ENCODE measurements at places on chromosomes 2 and 18. TPM values are rescaled to one million over a fixed set of nuclear protein-coding genes. Genes with fewer than 3 reads are reported as not detected.

GRCh38 chr18:34844732-34845459 lies 134.8 kb downstream of the DTNA start:
- H3K27me3 ChIP-seq, result no peaks in the 10 kb centered on the region
- H3K4me3 ChIP-seq, result no peak overlapping the region
- H3K4me1 ChIP-seq, result no peaks in the 10 kb centered on the region
- H3K36me3 ChIP-seq, result no peaks in the 10 kb centered on the region

- H3K4me1 ChIP-seq, result no peaks in the 10 kb centered on the region
- H3K36me3 ChIP-seq, result no peaks in the 10 kb centered on the region
- no peak overlapping the region for H3K4me3 ChIP-seq
- no peaks in the 10 kb centered on the region for H3K27me3 ChIP-seq
Measured at GRCh38 chr2:158181171-158181570, 79.5 kb downstream of the UPP2 start.

DNA sequence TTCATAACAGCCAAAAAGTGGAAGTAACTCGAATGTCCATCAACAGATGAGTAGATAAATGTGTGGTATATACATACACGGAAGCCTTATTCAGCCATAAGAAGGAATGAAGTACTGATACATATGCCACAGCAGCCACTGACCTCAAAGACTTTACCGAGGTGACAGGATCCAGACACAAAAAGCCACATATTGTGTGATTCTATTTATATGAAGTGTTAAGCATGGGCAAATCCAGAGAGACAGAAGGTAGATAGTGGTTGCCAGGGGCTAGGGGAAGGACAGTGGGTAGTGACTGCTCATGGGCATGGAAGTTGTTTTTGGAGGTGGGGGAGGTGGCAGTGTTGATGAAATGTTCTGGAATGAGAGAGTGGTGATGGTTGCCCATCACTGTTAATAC lies 33.9 kb downstream of the ZAP70 start:
- no peaks in the 10 kb centered on the region for H3K36me3 ChIP-seq
- H3K27ac ChIP-seq, result no peak overlapping the region
- no peak for DNase-seq

DNA sequence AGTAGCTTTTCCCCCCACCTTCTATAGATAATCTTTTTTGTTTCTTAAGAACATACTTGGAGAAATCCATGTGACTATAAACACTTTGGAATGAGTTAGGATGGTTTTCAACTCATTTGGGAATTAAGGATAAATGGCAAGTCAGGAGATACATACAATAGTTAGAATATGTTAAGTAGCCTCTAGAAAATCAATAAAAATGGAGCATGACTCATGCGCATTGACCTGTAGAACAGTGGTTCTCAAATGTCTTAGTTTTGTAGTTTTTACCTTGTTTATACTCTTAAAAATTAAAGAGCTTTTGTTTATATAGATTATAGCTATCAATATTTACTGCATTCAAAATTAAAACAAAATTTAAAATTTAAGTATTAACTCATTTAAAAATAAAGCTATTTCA lies 24.7 kb downstream of the NUP35 start:
- DNase-seq, result no peak
- no peak overlapping the region for H3K27ac ChIP-seq
- H3K27me3 ChIP-seq, result no peaks in the 10 kb centered on the region
- H3K4me3 ChIP-seq, result no peak overlapping the region
- peaks cover 2% of the 10 kb centered on the region for H3K36me3 ChIP-seq
- H3K4me1 ChIP-seq, result no peaks in the 10 kb centered on the region

DNA sequence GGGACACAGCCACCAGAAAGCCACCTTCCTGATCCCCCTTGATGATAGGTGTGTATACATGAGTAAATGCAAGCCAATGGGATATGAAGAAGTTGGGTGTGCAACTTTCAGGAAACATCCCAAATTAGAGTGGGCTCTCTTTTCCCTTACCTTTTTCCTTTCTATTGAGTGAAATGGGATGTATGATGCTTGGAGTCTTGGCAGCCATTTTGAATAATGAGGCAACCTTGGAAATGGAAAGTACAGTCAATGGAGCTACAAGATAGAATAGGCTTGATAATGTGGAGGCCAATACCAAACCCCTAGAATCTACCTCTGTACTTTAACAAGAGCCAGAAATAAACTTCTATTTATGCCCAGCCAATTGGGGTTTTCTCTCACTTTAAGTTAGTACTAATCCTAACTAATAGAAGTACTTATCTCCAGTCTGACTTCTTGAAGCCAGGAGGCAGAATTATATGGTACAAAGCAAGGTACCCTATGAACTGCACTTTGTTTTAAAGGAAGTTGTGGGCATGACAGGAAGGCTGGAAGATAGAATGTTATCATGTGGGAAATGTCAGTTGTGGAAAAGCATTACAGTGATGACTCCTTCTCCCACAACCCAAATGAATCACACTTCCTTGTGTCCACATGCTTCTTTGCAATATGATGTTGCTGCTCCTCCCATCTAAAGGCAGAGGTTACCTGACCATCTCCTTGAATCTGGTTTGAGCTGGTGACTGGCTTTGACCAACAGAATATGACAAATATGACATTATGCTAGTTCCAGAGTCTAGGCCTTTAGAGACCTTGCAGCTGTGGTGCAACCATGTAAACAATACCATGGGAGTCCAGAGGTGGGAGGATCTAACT lies 12.9 kb upstream of the NABP1 start:
- no peaks in the 10 kb centered on the region for H3K36me3 ChIP-seq
- H3K27me3 ChIP-seq, result no peaks in the 10 kb centered on the region
- DNase-seq, result no peak
- no peak overlapping the region for H3K27ac ChIP-seq
- no peak overlapping the region for H3K4me3 ChIP-seq
- no peaks in the 10 kb centered on the region for H3K4me1 ChIP-seq

DNA sequence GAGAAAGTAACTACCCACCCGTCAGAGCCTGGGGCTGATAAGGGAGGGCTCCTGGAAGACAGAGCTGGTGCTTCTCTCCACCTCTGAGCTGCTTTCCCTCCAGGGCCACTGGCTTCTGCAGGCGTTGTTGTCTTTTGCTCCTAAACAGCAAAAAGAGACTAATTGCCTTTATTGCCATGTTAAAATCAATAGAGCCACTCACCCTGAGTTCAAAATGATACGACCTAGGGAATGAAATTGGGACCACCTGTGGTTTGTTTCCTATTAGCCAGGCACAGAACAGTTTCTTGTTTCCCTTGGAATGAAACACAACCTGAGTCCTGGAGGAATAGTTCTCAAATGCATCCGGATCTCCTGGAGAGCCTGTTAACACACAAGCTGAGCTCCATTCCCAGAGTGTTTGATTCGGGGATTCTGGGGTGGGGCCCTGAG lies 45.8 kb downstream of the TCF7L1 start:
- H3K27me3 ChIP-seq, result no peaks in the 10 kb centered on the region
- peaks cover 53% of the 10 kb centered on the region for H3K4me1 ChIP-seq
- no peak for DNase-seq
- no peaks in the 10 kb centered on the region for H3K36me3 ChIP-seq
- no peak overlapping the region for H3K4me3 ChIP-seq
- H3K27ac ChIP-seq, result no peak overlapping the region

- no peaks in the 10 kb centered on the region for H3K36me3 ChIP-seq
- H3K4me3 ChIP-seq, result no peak overlapping the region
- peaks cover 4% of the 10 kb centered on the region for H3K4me1 ChIP-seq
- no peaks in the 10 kb centered on the region for H3K27me3 ChIP-seq
Measured at GRCh38 chr2:68377137-68377780, 12.2 kb downstream of the PLEK start.

DNA sequence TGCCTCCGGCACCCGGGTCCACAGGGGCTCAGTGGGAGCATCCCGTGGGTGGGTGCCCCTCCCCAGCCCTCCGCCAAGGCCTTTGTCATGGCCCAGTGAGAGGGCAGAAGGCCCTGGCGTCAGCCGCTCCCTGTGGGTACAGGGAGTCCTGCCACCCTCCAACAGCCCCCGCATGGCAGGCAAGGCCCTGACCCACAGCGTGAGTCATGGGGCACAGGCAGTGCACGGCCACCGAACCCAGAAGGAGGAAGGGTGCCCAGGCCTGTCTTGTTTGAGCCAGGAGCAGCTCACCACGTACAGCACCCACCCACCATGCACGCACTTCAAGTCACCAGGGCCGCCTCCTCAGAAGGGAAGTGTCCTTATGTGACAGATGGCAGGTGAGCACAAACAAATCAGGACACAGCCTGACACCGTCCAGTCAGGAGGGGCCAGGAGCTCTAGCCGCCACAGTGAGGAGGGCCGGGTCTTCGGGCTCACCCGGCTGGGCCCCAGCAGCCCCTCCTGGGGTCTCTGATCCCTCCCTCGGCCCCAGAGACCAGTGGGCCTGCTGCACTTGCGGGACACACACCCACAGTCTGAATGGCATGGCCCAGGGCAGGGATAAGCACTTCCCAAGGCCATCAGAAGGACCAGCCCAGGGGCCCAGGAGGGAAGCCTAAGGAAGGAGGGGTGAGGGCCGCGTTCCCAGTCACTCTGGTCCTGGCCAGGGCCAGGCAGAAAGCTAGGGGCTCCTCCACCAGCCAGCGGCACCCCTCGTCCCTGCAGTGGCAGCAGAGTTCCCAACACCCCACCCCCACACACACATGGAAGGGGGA lies 25.8 kb downstream of the BIN1 start:
- DNase-seq, result peak; percentile 82
- peak overlapping the region; percentile 22 for H3K4me3 ChIP-seq
- H3K27ac ChIP-seq, result peak overlapping the region; percentile 16
- peaks cover 62% of the 10 kb centered on the region for H3K4me1 ChIP-seq
- H3K36me3 ChIP-seq, result no peaks in the 10 kb centered on the region
- H3K27me3 ChIP-seq, result no peaks in the 10 kb centered on the region

GRCh38 chr2:187263675-187264560 lies 184.1 kb downstream of the CALCRL start:
- no peaks in the 10 kb centered on the region for H3K36me3 ChIP-seq
- H3K27me3 ChIP-seq, result no peaks in the 10 kb centered on the region
- H3K27ac ChIP-seq, result no peak overlapping the region
- DNase-seq, result no peak

DNA sequence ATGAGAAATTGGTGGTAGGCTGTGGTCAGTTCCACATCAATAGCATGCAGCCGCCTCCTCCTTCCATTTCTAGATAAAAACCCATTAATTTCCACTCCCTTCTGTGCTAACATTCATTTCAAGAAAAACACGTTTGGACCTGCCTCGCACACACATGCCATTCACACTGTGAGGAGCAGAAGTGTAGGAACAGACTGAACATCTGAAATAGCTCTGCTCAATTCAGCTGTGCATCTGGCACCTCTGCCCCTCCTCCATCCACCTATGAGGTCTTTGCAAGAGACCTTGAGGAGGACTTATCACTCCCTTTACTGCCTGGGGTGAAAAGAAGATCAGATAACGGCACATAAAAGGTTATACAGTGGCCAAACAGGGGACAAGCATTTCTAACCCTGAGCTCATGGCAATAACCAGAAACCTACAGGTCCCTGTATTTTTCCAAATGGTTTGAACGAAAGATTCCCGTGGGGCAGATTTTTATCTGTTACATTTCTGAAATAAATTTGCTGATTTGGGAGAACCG lies 30.8 kb upstream of the LRP2 start:
- H3K27ac ChIP-seq, result no peak overlapping the region
- H3K27me3 ChIP-seq, result no peaks in the 10 kb centered on the region
- DNase-seq, result no peak
- no peaks in the 10 kb centered on the region for H3K4me1 ChIP-seq
- no peaks in the 10 kb centered on the region for H3K36me3 ChIP-seq

GRCh38 chr2:12949406-12949805 lies 232.7 kb downstream of the TRIB2 start:
- H3K36me3 ChIP-seq, result no peaks in the 10 kb centered on the region
- H3K27me3 ChIP-seq, result no peaks in the 10 kb centered on the region
- H3K4me3 ChIP-seq, result no peak overlapping the region
- DNase-seq, result no peak
- H3K4me1 ChIP-seq, result no peaks in the 10 kb centered on the region

DNA sequence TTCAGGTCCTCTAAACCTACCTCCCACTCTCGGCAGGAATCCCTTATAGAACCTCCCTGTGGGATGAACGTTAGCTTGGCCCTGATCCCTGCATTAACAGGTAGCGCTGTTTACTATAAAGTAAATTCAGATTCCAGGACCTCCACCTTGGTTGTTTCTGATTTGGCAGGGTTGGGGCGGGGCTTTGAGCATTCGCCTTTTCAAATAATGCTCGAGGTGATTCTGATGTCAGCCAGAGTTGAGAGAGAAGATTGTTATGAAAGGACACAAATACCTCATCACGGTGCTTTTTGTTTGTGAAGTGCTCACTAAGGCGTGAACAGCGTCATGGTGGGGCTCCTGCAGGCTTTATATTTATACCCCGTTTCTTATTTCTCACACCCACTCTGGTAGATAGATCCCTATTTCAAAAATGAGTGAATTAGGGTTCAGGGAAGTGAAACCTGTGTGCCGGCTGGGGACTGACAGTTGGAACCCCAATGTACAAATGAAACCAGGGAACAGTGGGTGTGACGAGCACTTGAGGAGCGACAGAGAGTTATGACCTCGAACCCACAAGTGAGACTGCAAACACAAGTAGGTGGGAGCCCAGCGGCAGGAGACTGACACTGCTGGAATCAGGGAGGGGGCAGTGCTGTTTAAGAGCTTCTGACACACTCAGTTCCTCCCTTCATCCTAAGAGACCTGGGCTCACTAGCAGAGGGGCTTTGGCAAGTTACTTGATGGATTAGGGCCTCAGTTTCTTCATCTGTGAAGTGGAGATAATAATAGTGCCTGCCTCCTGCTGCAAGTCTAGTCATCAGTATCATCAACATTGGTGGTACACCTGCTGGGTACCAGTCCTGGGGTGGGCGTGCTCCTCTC lies 14.2 kb upstream of the CXCR4 start:
- no peak overlapping the region for H3K4me3 ChIP-seq
- H3K36me3 ChIP-seq, result no peaks in the 10 kb centered on the region
- H3K4me1 ChIP-seq, result peaks cover 29% of the 10 kb centered on the region

DNA sequence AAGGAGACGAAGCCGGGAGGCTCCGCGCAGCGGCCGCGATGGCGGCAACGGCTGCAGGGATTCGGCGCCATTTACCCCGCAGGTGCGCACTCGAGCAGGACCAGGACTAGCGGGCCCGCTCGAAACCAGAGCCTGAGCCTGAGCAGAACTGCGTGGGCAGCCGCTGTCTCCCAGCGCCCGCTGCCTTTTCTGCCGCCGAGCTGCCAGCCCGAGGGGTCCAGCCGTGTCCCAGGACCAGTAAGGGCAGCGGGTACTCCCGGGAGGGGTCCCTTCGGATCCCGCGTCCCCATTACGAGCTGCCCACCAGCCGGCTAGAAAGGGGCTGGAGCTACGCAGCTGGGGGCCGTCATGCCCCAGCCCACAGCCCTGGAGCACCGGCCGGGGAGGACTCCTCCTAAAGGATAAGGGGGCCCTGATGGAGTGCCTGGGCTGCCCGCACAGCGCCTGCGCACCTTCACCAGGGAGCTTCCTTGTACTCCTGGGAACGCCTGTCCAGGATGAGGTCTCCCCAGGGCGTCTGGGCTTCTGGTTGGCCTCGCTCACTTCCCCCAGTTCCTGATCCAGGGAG lies 9.9 kb downstream of the ALPP start:
- H3K36me3 ChIP-seq, result no peaks in the 10 kb centered on the region
- H3K4me1 ChIP-seq, result peaks cover 9% of the 10 kb centered on the region
- DNase-seq, result no peak
- peak overlapping the region; percentile 39 for H3K4me3 ChIP-seq

Gene SF3B1
- total RNA-seq, result 192 TPM

Gene POTEC
- not detected for total RNA-seq

Gene SAG
- total RNA-seq, result 0.17 TPM

Gene OTOS
- not detected for total RNA-seq

Gene TBC1D8
- total RNA-seq, result 51.7 TPM
